ENCODE measurements at places on chromosomes 6 and 20.

- peak; percentile 56 for DNase-seq
Observed at GRCh38 chr6:25138233-25138933, 140.8 kb upstream of the CARMIL1 start.

- DNase-seq, result no peak
Observed at GRCh38 chr20:64129146-64129782, 21.9 kb upstream of the NPBWR2 start.

DNA sequence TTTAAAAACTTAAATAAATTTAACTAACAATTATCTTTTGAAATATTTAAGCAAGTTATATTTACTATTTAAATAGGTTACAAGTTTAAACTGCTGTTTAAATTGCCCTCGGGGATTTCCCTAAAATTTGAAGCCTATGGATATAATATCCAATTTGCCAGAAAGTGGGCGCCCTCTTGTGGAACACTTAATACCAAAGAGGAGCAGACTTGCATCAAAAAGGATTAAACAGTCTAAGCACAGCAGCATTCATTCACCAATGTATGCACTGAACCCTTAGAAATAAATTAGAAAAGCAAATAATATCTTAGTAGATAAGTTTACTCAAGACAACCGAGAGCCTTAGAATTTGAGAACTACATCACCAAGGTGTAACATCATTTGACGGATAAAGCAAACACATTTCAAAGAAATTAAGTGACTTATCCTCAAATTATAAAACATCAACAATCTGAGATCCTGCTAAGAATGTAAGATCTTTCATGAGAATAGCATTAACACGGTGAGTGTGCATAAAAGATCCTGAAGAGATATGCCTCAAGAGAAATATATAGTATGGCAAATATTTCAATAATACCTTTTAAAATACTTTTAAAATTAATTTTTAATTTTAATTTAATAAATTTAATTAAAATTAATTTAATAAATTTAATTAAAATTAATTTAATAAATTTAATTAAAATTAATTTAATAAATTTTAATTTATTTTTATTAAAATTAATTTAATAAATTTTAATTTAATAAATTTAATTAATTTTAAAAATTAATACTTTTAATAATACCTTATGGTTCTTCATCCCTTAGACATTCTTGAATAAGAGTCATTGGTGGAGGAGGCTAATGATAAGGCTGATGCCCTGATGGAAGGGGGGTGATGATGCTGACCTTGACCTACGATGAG lies 11.5 kb upstream of the MEP1A start:
- DNase-seq, result peak; percentile 65

DNA sequence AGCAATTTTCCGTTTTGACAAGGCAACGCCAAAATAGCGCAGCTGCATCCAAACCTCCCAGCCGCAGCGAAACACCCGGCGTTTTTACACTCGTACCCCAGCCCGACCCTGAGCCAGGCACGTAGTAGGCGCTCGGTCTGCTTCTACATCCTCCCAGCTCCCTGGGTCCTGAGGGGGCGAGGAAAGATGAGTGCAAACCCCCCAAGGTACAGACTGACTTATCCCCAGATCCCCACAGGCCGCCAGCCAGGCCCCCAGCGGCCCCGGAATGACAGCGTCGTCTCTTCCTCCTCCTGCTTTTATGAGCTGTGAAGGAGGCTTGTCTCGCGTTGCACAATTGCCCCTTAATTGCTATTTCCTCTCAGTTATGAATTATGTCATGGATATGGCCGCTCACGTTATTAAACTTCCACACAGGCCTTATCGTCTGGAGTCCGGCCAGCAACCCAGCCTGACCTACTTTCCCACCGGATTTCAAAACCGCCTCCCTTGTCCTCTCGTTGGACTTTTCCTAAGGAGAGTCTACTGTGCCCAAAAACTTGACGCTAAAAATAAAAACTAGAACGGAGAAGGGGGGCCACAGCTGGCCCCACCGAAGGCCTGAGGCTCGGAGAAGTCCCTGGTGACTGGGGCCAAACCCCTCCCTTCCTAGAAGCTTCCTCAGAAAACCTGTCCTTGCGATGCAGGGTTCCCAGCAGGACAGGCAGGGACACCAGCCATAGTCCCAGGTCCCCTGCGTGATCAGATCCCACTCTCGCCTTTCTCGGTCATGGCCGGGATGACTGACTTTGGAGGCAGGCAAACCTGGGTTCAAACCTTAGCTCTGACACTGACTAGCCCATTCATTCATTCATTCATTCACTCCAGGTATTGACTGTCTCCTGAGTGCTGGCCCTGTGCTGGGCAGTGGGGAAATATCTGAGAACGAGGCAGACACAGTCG lies 130.9 kb upstream of the PTPN1 start:
- peak; percentile 89 for DNase-seq

DNA sequence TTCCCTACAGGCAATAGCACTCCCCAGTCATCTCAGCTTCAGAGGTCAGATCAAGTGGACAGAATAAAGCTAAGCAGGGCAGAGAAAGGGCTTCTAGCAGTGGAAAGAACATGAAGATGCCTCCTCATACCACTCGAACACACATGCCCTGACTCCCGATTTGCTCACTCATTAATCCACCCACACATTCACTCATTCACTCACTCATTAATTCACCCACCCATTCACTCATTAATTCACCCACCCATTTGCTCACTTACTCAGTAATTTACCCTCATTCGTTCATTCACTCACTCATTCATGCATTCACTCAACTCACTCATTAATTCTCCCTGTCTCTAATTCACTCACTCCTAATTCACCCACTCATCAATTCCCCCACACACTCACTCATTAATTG lies 43.9 kb downstream of the HNF4A start:
- no peak for DNase-seq

GRCh38 chr6:161373905-161374451 lies 100.1 kb upstream of the AGPAT4 start:
- no peak for DNase-seq
